ENCODE measurements at places on chromosomes 6 and 20. TPM values are rescaled to one million over a fixed set of nuclear protein-coding genes. Genes with fewer than 3 reads are reported as not detected.
A peak's percentile ranks its signal among the peaks of the same experiment; 100 is the strongest.

The FKBP1C gene
- total RNA-seq: 1.1 TPM

DNA sequence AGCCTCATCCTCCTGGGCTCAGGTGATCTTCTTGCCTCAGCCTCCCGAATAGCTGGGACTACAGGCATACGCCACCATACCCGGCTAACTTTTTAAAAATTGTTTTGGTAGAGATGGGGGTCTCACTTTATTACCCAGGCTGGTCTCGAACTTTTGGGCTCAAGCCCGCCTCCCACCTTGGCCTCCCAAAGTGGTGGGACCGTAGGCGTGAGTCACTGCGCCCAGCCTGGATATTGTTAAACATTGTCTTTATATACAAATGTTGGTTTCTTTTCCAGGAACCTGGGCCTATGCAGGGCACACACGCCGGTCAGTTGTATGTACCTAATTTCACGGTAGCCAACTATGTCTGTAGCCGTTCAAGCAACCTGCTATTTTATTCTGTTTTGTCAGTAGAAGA is 60.1 kb downstream of the SYNJ2 start:
- DNase-seq: no peak

- DNase-seq: peak; percentile 59
Observed at GRCh38 chr6:30060606-30061091, 416 bp upstream of the POLR1H start.

The OPN5 gene
- not detected for total RNA-seq

The GLP1R gene
- not detected for total RNA-seq

- peak; percentile 62 for DNase-seq
Observed at GRCh38 chr6:25175681-25176080, 103.5 kb upstream of the CARMIL1 start.

- DNase-seq: no peak
Observed at GRCh38 chr6:166543603-166544295, 42.7 kb downstream of the RAMACL start.

The PAK5 gene
- 0.05 TPM for total RNA-seq

DNA sequence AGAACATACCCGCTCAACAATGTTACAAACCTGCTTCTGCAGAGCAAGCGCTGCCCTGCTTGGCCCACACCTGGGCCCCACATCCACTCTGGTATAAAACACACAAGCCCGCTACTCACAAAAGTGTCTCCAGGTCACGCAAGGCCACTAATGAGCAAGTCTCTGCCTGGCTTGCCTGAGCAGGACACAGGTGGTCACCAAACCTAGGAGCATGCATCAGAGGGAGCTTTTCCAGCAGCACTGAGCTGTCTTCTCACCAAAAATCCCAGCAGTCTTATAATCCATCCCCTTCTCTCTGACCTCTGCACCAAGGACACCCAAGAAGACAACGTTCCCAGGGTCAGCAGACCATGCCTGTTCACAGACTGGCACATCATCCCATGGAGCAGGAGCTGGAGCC is 100.8 kb downstream of the DLL1 start:
- DNase-seq: no peak

- peak; percentile 23 for DNase-seq
Observed at GRCh38 chr20:54350415-54350814, 125.0 kb upstream of the DOK5 start.

The MYLK4 gene
- total RNA-seq: 0.76 TPM

The CST4 gene
- total RNA-seq: not detected

GRCh38 chr6:43740321-43740960 is 29.6 kb upstream of the VEGFA start:
- no peak for DNase-seq

GRCh38 chr6:163532526-163533078 is 118.1 kb downstream of the QKI start:
- DNase-seq: no peak

The RAD21L1 gene
- not detected for total RNA-seq

- DNase-seq: no peak
Observed at GRCh38 chr6:12621754-12622153, 94.8 kb upstream of the PHACTR1 start.

All from M059J (cell line).